ENCODE measurements at places on chromosomes 2 and 18.

DNA sequence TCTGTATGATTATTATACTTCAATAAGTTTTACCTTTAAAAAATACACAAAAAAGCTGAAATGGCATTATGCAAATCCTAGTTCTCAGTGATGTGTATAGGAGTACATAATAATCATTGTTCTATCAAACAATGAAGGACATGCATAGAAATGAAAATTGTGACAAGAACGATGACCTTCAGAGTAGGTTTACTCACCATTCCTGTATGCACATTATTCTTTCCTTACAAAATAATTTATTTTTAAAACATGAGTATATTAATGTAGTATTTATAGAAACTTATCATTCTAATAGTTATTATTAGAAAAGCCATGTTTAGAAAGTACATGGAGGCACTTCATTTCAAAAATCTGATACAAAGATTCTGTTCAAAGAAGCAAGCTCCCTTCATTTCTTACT, 32.7 kb upstream of the DPP4 start:
- DNase-seq = no peak

DNA sequence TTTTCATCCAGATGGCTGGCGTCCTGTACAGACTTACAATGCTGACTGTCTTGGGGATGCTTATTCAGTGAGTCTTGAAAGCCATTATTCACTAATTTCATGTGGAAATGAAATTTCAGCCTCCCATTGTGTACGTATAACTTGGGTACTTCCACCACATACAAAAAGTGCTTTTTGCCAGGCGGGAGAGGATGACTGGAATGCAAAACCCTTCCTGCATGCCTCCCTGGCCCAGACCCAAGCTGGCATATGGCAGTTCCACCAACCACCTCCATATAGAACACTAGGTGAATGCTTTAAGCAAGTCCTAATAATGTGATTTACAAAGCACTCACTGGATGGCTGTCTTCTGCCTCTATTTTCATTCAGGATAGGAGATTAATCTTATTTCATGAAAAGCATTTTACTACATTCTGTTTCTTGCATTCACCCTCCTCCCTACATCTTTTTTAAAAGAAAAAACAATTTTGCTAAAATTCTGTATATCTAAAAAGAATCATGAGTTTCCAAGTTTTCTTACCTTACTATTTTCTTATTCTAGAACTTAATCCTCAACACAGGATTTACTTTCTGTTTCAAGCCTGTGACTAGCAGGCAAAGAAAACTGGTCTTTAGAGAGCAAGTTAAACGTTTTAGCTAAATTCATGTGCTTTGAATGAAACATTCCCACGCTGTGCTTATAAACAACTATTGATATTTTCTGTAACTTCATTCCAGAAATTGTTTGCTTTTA, 327.6 kb downstream of the NCKAP5 start:
- DNase-seq = no peak

DNA sequence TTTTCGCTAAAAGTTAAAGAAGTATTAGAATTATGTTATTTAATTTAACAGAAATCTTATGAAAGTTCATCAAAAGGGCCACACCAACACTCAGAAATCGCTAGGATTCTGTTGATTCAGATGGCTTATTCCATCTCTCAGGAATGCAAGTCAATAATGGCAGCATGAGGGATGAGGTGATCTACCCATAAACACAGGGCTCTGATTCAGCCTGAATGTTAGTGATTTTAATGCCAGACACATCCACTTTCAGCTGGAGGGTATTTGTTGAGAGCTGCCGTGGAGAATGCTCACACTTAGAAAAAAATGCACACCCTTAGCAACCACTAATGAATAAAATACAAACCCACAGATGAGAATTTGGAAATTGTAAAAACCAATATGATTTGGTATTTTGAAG, 173.3 kb upstream of the ERBB4 start:
- no peak for DNase-seq

DNA sequence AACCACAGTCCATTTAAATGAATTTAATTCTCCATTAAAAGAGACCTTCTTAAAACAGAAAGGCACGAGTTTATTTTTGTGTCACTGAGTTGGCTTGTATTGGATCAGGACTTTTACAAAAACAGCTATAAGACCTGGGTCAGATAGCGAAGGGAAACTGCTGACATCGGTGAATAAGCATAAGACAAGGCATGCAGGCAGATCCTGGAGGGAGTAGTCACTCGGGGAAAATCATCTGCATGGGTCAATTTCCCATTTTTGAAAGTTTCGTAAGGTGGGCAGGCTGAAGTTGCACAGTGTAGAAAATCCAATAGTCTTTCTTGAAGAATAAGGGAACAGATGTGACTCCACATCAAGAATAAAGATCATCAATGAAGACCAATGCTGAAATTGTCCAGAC, 12.9 kb downstream of the IL36B start:
- no peak for DNase-seq

- no peak for DNase-seq
Measured at GRCh38 chr2:121897335-121897970, 142.0 kb downstream of the TSN start.

DNA sequence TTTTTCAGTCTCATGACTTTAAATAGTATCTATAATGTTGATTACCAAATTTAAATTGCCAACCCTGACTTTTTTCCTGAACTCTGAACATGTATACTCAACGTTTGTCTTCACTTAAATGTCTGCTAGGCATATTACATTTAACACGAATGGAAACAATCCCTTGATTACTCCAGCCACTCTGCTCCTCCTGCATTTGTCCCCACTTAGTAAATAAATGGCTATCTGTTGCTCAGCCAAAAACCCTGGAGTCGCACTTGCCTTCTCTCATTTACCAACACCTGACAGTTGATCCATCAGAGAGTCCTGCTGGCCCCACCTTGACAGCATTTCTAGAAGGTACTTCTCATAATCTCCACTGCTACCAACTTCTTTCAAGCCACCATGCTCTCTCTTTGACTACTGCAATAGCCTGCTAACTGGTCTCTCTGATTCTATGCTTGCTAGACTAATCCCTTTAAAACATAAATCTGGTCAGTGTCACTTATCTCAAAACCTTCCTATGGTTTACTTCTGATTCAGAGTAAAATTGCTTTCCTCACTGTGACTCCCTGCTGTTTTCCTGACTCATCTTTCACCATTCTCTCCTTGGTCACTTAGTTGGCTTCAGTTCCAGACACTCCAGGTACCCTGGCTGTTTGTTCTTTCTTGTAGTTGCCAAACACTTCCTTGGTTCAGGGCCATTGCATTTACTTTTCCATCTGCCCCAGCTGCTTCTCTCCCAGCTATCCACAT, 31.9 kb downstream of the SPAG16 start:
- DNase-seq = no peak

DNA sequence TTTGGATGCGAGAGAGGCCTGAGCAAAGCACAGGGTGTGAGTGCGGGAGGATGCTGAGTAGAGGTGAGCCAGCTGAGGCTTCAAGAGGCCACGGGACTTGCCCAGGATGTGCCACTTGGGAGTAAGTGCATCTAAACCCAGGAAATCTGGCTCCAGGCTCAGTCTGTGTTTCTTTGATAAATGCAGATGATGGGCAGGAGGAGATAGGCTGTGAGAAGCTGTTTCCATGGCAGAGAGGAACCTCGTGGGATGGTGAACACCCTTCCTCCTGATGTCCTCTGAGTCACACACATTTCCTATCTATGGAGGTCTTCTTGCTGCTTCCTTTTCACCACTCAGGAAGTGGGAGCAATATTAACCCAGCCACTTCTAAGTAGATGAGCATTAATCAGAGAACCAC, 38.4 kb upstream of the CELF4 start:
- no peak for DNase-seq

All from omental fat pad (tissue), 4 donors.